ENCODE measurements at places on chromosomes 7 and 10.

- DNase-seq: no peak
Observed at GRCh38 chr7:92088266-92088665, 46.0 kb downstream of the CYP51A1 start.

DNA sequence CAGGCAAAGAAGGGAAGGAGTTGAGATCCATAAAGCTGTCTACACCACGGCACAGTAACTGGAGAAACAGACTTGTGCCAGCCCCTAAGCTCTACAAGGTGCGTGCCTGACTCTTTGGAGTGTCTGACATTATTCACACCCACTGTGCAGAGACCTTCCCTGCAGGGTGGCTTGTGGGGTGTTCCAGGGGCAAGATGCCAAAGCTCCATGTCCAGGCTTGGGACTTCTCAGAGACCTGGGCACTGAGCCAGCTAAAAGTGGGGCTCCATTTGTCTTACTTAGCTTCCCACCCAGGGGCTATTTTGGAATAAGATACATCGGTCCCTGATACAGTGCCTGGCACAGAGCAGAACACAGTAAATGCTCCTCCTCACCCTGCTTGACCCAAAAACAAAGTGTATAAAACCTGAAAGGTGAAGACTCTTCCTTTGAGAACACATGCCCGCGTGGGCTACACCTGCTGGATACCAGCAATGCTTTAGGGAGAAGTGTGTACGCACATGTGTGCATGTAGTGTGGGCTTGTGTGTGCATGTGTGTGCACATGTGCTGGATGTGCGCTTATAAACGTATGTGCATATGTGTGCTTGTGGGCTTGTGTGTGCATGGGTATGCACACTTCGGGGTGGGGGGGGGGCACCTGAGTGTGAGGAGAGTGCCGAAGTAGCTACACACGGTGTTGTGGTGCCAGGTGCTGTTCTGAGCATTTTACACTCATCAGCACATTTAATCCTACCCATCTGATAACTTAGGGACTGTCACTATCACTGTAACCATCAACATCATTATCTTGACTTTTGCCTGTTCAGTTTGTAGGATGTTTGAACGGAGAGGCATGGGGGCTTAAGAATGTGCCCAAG is 143.0 kb downstream of the ARHGAP22 start:
- no peak for DNase-seq

DNA sequence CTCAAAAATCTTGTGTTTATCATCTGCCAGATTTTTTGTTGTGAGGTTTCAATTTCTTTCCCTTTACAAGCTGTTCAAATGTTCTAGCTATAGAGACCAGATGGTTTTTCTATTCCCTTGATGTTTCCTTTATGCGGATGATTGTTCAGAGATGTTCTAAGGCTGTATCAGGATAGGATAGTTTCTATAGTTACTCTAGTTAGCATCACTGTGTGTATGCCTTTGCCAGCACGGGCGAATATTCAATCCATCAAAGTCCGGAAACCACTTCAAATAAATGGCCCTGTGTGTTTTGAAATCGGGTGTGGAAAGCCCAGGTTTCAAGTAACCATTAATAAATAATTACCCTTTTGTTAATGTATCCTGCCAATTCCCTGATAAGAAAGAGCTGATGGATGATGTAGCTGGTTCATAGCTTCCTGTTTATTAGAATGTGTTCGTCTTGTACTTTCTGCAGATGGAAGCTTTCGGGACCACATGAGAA is 149.8 kb upstream of the PRKCQ start:
- DNase-seq: no peak

- DNase-seq: no peak
Observed at GRCh38 chr10:11035301-11035991, 17.8 kb downstream of the CELF2 start.

DNA sequence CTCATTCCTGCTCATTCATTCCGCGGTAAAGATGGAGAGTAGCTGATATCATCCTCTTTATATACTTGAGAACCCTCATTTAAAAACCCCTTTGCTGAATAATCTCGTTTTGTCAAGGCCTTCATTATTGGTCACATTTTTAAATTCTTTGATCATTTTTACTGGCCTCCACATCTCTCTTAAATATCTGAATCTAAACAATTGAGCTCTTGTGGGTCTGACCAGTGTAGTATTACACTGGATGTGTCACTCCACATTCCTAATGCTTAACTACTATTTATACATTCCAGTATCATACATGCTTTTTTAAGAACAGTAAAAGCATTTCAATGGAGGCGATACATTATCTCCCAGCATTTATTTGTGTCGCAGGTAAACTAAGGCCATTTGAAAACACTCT is 12.6 kb upstream of the PRPS1L1 start:
- no peak for DNase-seq

- no peak for DNase-seq
Observed at GRCh38 chr7:1100834-1101562, 13.1 kb downstream of the GPER1 start.

DNA sequence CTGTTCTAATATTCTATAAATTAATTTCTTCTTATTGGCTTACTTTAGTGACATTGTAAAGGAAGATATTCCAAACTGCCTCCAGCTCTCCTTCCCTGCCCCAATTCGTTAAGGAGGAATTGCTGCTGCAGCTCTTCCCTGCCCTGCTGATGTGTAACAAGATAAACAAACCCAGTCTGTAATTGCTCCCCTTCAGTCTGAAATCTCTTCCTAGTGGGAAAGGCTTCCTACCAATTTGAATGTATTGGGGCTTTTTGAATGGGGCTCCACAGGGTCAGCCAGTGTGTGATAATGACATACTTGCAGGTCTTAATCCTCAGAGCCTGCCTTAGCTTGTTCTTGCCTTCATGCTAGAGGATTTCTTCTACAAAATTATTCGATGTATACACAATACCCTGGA is 849.9 kb upstream of the GHITM start:
- no peak for DNase-seq

DNA sequence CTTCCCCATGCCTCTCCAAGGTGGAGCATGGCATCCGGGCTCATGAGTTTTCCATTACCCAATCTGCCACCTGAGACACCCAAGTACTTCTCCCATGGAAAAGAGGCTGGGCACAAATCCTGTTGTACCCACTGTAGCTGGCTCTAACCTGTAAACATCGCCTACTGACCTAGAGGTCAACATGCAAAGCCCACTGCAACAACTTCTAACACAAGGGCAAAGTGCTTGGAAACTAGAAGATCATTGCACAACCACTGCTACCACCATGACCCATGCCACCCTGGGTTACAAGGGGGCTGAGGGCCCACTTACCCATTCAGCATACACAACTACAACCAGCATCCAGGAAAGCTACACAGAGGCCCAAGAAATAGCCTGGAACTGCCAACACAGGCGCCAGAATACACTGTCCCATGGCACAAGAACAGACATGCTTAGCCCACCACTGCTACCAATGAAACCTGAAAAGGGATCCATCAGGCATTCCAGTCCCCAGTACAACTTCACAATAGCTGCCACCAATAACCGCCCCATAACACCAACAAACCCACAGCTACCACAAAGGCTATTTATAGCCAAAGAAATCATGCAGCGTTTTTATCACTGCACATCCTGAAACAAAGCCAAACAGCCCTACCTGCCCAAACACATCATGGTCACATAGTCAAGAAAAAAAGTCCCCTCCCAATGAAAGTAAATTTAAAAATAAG is 63.4 kb downstream of the RNF32 start:
- DNase-seq: no peak

- DNase-seq: no peak
Observed at GRCh38 chr10:117621795-117622420, 79.4 kb downstream of the EMX2 start.

DNA sequence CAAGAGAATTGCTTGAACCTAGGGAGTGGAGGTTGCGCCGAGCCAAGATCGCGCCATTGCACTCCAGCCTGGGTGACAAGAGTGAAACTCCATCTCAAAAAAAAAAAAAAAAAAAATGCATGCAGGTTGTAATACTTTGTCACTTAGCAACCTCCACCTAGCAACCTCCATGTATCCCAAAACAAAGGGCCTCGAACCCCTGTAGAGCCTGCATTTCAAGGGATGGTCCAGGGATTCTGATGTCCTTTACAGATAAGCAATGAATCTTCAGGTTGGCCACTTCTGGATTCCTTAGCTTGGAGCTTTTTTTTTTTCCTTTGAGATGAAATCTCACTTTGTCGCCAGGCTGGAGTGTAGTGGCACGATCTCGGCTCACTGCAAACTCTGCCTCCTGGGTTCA is 1211.0 kb downstream of the TYW1 start:
- no peak for DNase-seq

DNA sequence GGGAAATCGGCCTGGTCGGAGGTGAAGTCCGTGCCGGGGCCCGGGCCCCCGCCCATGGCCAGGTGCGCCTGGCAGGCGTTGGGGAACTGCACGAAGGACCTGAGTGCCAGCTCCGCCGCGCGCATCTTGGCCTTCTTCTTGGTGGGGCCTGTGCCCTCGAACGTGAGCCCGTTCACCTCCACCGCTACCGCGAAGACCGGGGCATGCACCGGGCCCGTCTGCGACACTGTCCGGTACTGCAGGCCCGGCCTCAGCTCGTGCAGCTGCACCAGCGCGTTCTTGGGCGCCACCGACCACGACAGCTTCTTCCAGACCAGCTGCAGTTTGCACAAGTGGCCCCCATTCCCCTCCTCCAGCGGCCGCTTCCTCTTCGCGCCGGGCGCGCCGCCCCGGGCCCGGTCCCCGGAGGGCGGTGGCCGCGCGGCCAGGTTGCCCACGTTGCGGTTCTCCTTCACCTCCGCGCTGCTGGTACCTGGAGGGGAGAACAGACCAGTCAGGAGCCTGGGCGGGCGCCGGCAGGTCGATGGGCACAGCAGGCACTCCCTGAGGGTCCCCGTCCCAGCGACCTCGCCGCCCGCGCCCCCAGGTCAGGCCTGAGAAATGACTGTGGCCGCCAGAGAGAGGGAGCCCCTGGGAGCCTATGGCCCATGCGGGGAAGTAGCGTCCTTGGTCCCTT is 307.4 kb downstream of the WDR37 start:
- DNase-seq: no peak

DNA sequence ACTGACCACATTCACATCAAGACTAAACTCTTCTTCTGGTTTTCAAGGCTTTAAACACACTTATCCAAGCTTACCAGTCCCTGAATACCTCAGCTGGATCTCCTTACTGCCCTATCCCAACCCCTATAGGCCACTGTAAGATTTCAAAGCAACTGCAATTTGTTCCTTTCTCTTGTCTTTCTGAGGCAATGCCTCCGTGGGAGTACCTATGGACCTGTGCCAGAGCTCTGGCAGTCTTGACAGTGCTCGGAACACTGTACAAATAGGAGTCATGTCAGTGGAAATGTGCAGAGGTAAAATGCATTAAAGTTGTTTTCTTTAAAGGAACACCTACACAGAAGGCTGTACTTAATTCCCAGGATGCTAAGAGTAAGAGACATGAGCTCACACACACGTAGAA is 124.7 kb downstream of the CNOT4 start:
- DNase-seq: no peak

DNA sequence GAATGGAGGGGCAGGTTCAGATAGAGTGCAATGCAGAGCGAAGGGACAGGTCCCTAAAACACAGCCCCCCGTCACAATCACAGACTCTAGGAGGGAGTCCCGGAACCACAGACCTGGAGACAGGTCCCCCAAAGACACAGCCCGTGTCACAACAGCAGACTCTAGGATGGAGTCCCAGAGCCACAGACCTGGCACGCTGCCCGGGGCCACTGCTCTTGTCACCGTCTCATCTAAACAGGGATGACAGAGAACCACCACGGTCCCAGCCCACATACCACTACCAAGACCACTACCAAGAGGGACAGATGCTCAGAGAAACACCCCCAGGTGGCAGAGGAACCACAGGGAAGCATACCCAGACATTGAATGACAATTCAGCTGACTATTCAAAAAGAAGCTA is 183.9 kb downstream of the TCERG1L start:
- no peak for DNase-seq

GRCh38 chr7:113000316-113001020 is 86.2 kb downstream of the GPR85 start:
- DNase-seq: no peak

DNA sequence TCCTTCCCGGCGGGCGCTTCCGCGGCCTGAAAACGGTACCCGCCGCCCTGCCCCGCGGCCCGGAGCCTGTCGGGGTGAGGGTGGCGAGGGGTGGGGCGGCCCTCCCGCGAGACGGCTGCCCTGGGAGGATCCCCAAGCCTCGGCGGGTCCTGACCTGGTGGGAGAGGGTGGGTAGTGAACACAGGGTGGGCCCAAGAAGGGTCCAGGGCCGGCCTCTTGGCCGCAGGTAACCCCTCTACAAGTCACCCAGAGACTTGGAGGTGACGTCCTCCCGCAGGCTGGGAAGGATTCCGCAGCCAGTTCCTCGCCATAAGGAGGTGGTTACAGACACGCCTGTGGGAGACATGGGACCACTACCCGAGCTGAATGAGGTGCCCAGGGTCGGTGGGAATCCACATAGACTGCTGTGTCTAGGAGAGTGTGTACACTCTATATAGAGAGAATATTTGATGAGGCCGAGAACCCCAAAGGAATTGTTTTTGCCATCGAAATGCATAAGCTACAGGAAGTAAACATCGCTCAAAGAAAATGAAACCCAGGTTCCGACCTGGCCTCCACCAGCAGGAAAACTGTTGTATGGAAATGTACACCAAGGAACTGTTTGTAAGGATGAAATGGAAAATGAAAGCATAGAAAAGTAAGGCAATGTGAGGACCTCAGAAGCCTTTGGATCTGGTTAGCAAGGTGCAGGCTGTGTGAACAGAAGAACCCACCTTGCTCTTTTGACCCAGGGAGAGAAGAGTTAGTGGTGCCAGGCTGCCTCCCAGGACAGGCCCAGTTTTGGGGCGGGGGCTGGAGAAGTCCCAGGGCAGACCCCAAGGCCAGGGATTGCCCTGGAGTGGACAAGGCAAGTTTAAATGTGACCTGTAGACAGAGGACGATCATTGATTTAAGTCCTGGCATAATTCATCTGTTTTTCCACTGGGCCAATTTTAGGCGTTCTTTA is 659 bp downstream of the OPTN start:
- DNase-seq: peak; percentile 72

DNA sequence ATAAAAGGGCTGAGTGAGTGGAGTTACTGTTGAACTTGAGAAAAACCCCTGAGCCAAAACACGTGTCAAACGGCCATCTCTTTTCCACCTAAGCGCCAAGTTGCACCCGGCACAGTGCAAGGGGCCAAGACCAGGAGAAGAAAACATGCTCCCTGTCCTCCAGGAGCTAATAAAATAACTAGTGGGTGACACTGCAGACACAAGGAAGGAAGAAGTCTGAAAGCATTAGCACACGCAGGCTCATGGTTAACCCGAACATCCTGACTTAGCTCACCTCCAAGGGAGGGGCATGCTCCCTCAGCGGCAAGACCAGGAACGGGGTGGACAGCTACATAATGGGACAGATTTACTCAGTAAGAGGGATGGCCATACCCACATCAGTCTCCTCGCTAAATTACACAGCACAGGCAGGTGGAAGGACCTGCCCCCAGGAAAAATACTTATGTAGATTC is 65.0 kb downstream of the PIP4K2A start:
- no peak for DNase-seq

DNA sequence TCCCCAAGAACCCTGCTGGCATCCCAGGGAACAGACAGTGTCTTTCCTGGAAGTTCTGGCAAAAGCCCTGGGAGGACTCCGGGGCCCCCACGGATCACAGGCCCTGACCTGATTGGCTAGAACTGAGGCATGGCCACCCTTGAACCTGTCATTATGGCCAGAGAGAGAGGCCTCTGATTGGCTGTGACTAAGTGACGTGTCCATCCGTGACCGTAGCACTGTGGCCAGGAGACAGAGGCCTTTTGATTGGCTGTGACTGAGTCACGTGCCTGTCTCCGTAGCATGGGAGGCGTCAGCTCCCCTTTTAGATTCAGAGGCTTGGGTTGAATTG is 163.8 kb downstream of the RGS10 start:
- no peak for DNase-seq

- no peak for DNase-seq
Observed at GRCh38 chr7:22425361-22425760, 68.4 kb upstream of the RAPGEF5 start.

GRCh38 chr10:31645786-31646185 is 282.8 kb downstream of the ARHGAP12 start:
- no peak for DNase-seq
